ENCODE measurements at places on chromosomes 12 and 14.

- DNase-seq = no peak
These were observed 443.6 kb upstream of the SOX5 start for GRCh38 chr12:24393071-24393470.

- DNase-seq = no peak
These were observed 6.2 kb upstream of the VDR start for GRCh38 chr12:47910981-47911380.

DNA sequence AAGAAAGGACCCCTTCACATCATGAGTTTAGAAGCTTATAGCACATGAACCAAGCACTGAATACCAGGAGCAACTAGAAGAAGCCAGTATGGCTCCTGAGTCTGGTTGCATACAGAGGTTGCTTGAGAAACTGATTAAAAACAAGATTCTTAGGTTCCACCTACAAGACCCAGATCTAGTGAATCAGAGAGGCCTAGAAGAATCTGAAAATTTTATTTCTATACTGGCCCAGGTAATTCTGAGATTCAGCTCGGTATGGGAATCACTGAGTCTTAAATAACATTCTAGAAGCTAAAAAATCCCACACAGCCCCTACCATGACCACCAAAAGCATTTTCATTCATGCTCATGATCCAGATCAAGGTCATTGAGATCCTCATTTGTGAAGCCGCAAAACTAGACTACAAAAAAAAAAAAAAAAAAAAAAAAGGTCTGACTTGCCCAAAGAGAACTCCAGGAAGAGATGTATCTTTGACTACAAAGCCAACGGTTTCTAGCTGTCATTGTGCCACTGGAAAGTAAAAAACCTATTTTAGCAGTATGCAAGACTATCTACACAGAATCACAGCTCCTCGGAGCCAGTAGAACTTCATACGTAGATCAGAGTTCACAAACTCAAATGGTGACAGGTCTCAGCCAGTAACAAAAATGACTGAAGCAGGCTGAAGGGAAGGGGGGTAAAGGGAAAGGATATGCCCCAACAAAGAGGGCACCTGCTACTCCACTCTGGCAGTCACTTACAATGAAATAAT is 168.4 kb upstream of the EGLN3 start:
- DNase-seq = no peak

- no peak for DNase-seq
These were observed 56.0 kb downstream of the PLCZ1 start for GRCh38 chr12:18681818-18682217.

GRCh38 chr12:121611306-121611705 is 15.0 kb upstream of the ORAI1 start:
- no peak for DNase-seq

GRCh38 chr12:93886533-93887511 is 209.6 kb downstream of the CRADD start:
- no peak for DNase-seq

- DNase-seq = no peak
These were observed 21.0 kb downstream of the BTG1 start for GRCh38 chr12:92124689-92125029.

Measured in NCI-H187 treated with DMSO at 0.1 percent for 48 hours (cell line).